DND-41 (cell line): ENCODE measurements at places on chromosomes 12 and 14.

GRCh38 chr12:109899783-109900751 is at the start of gene TCHP:
TCHP (plus strand) TSS chr12:109900274; CDS start chr12:109903027, 2,753 bp downstream.
- DNase-seq: peak; percentile 84

- DNase-seq: no peak
Observed at GRCh38 chr12:86264451-86265328, 8.5 kb upstream of the MGAT4C start.

DNA sequence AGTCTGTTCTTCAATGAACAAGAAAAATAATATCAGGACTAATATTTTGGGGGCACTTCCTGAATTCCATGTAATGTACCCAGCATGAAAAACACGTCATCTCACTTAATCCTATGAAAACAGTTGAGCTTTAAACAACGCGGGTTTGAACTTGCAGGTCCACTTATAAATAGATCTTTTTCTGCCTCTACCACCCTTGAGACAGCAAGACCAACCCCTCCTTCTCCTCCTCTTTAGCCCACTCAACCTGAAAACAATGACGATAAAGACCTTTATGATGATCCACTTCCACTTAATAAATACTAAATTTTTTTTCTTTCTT is 203.9 kb upstream of the KRR1 start:
- DNase-seq: no peak

- DNase-seq: no peak
Observed at GRCh38 chr12:4121506-4122020, 152.0 kb upstream of the CCND2 start.

DNA sequence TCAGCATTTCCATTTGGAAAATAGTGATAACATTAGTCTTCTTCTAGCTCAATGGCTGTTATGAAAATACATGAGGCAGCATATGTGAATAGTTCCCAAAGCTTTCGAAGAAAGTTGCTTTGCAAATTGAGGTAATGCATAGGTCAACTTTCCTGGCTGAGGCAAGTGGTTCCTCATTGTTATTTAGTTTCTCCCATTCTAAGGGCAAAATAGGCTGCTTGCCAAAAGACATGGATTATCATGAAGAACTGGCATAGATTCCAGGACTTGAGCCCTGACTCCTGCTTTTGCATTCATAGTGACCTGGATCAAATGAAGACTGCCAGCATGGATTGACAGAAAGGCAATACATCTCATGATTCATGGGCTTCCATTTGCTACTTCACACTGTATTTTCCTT is 35.7 kb downstream of the LRFN5 start:
- DNase-seq: no peak

DNA sequence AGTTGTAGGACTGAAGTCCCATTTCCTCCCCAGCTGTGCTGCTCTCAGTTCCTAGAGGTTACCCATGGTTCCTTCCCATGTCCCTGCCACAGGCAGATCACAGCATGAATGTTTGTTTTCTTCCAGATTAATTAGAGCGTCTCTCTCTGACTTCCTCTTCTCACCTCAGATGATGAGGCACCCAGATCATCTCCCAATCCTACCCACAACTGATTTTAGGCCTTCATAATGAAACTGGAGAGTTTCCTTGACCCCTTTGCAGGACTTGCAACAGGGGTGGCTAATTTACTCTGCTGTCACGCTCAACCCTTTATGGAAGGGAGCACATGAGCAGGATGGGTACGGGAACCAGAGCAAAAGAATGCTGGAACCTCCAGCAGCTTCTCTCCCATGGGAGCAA is 32.1 kb upstream of the TXNRD1 start:
- DNase-seq: no peak

DNA sequence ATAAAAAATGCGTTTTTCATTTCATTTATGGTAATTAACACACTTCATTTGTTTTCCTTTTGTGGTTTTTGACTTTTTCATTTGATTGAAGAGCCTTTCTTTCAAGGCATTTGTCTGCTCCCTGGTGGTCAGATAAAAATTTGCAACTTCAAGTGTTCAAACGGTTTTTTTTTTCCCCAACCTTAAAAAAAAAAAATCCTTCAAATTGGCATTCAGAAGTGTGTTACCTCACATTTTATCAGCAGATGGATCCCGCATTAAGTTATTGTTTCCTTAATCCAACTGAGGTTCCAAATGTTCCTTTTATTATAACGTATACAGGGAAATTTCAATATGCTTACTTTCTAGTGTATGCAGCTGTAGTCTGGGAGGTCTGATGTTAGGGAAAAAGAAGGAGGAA is 47.2 kb downstream of the MYF5 start:
- DNase-seq: peak; percentile 5

DNA sequence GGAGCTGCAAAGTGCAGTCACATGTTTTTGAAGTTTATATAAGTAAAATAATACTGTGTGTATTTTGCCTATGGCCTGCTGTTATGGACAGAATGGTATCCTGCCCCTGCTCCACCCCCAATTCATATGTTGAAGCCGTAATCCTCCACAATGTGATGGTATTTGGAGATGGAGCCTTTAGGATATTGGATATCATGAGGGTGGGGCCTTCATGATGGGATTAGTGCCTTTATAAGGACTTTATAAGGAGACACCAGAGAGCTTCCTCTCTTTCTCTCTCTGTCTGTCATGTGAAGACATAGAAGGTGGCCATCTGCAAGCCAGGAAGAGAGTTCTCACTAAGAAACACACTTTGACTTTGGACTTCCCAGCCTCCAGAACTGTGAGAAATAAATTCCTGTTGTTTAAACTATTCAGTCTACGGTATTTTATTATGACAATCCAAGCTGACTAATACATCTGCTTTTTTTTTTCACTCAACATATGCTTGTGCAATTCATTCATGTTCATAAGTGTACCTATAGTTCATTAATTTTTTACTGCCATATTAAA is 3.1 kb upstream of the CHPT1 start:
- no peak for DNase-seq

GRCh38 chr14:42123526-42123925 is 516.9 kb downstream of the LRFN5 start:
- DNase-seq: no peak

DNA sequence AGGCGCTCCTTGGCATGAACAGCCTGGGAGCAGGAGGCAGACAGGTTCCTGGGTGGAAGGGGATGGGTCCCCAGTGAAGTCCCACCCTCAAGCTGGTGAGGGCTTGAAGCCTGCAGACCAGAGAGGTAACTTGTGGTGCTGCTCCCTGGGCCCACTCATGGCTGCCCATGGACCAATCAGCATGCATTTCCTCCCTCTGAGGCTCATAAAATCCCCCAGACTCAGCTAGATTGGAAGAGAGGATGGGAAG is 50.2 kb downstream of the A2M start:
- DNase-seq: no peak

GRCh38 chr12:31440134-31440533 is 114.2 kb upstream of the SINHCAF start:
- no peak for DNase-seq

DNA sequence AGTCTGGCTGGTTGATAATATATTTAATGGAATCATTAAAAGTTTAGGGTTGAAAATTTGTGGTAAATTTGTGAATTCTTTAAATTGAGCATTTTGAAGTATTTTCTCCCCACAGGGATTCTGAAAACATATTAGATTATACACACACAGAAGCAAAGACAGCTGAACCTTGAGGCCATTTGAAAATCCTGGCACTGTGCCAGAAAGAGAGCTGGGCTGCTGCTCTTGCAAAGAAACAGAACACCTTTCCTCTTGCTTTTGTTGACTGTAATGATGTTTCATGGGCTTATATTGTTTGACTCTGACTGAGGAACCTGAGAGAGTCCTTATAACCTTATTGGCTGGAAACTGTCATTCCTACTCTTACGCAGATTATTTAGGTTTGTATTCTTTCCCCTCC is 4.8 kb downstream of the RNF34 start:
- no peak for DNase-seq

- no peak for DNase-seq
Observed at GRCh38 chr12:126051611-126052107, 986.4 kb downstream of the AACS start.

- no peak for DNase-seq
Observed at GRCh38 chr12:130569521-130569920, 146.6 kb downstream of the RIMBP2 start.

DNA sequence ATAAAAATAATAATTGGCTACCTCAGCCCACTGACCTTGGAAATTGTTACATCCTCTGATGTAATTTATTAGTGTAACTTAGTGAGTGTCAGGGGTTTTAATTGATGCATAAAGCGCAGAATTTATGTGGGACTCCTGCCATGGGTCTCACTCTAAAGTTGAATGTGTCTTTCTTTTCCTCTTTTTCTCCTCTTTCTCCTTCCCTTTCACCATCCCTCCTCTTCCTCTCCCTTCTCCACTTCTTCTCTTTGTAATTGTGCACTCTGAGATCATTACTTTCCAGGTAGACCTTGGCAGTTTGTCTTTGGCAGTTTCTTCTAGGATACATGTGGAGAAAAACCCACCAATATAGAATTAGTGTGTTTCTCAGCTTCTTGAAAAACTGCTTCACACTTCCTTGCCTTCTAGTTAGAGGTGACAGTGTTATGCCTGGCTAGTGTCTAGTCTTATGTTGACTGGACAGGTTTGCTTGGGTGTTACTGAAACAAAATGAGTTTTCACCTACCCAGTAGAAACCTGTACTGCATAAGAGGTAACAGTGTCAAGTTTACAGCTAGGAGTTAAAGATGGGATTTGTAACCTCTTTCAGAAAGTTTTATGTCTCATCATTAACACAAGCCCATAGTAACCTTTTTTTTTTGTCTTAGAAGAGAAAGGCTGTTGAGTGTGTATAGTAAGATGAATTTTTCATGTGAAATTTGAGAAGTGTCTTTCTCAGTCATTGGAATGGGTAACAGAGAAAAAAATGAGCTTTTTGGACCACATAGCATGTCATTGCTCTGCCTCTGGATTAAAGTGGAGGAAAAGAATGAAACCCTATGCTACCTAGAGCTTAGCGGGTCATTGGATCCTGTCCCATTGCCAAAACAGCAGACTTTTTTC is 18.6 kb downstream of the PELI2 start:
- DNase-seq: no peak

DNA sequence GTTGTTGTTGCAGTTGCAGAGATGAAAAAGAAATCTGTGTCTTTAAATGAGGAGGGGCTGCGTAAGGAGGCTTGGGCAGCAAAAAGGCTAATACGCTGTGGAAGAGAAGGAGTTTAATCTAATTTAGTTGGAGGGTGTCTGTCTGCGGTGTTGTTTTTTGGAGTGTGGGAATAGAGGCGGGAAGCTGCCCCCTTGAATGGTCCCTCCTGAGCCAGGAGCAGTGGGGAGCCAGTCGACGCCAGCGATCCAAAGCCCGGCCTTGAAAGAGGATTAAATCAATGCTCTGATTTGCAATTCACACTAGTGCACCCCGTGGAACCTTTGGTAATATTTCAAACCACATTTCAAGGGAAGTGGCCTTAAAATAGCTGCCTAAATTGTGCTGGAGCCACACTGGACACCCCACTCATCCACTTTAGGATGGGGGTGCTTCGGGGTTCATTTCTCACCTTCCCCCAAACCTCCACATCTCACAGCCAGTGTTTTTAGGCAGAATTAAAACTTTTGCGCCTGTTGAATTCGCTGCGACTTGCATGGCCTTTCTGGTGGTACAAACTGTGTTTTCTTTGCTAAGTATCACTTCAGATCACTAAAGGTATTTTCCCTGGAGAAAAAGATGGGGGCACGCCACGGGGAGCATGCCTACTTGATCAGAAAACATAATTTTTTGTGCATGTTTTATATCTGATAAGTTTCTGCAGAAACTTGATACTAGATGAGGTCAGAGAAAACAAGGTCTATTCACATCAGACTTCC is 4.1 kb upstream of the FZD10 start:
- DNase-seq: no peak

DNA sequence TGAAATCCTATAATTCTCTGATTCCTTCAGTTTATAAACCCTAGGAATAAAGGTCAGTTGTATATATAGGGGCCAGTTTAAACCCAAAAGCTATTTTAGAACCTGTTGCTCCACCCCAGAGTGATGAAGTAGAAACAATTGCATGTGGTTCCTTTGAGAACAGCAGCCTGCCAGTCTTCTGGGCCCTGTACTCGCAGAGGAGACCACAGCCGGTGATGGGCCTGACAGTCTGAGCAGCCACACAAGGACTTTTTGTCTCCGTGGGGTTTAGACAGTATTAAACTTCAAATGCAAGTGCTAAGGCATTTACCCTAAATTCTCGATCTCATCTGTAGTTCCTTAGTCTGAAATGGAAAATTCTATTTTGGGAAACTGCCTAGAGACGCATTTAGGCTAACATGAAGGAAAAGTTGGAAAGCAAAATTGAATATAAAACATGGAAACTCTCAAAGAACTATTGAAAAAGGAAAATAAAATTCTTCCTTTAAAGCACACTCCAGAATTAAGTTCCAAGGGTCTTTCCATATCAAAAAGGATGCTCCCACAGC is 80.6 kb downstream of the PRICKLE1 start:
- DNase-seq: no peak

GRCh38 chr12:6380141-6381121 is 3.5 kb upstream of the LTBR start:
- no peak for DNase-seq

GRCh38 chr14:101540481-101541462 is 20.5 kb upstream of the DIO3 start:
- DNase-seq: no peak

DNA sequence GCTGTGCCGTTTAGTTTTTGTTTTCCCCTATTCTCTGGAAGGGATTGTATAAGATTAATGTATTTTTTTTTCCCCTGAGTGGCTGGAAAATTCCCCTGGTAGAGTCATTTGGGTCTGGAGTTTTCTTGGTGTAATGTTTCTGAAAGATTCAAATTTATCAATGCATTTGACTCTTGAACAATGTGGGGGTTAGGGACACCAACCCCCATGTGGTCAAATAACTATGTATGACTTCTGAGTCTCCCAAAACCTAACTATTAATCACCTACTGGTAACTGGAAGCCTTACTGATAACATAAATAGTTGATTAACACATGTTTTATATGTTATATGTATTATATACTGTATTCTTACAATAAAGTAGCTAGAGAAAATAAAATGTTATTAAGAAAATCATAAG is 220.1 kb upstream of the PDE3A start:
- DNase-seq: no peak

DNA sequence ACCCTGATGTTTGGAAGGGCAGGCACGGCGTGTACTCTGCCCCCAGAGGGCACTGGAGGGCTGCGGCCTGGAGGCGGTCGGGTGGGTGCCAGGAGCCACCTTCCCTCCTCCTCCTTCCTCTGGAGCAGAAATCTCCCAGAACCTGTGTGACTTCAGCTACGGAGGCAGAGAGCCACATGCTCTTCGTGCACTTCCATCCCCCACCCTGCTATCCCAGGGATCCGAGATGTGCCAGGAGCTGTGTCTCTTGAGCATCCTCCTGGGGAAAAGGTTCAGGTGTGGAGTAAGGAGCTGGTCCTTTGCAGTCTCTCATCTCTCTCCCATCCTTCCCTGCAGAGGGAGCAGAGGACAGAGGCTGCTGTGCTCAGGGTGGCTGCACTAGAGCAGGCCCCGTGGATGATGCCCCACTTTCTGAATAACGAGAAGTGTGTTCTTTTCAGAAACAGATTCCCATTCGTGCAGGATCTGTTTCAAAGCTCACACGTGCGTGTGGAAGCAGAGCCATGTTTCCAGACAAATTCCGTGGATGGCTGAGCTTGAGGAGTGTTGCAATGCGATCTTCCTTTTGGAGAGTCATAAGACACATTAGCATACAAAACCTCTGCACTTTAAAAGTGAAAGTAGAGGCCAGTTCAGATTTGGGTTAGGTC is 162.9 kb downstream of the ADGRD1 start:
- no peak for DNase-seq
